ENCODE measurements at places on chromosomes 7 and 10. TPM values are rescaled to one million over a fixed set of nuclear protein-coding genes. Genes with fewer than 3 reads are reported as not detected.

Gene CLEC5A
- total RNA-seq, result 2.3 TPM

Gene KLF14
- 1.2 TPM for total RNA-seq

Gene PRKCQ
- total RNA-seq, result 17.2 TPM

Gene PDE6C
- not detected for total RNA-seq

Gene SVOPL
- 1.7 TPM for total RNA-seq

Gene BMPER
- total RNA-seq, result 19.5 TPM

Gene CAMK2B
- total RNA-seq, result 6.1 TPM

Gene NPSR1
- total RNA-seq, result not detected

Gene AOAH
- 11.5 TPM for total RNA-seq

Gene TMEM178B
- 0.93 TPM for total RNA-seq

Gene SLC13A4
- total RNA-seq, result not detected

Gene FBXL13
- total RNA-seq, result 3.2 TPM

Gene TMEM209
- 19.1 TPM for total RNA-seq

Gene FGFR2
- 120 TPM for total RNA-seq

Gene CALCR
- 1.8 TPM for total RNA-seq

Gene TAS2R4
- total RNA-seq, result 4.7 TPM

Gene EPO
- total RNA-seq, result not detected

Gene C7orf57
- total RNA-seq, result 0.29 TPM

Gene PTPRZ1
- 2.7 TPM for total RNA-seq

Gene CCDC201
- total RNA-seq, result not detected

Gene SFRP4
- total RNA-seq, result 11.2 TPM

Gene ZNF488
- total RNA-seq, result 2.4 TPM

Gene TAS2R41
- not detected for total RNA-seq

Gene TMEM236
- total RNA-seq, result 0.64 TPM

Gene JAZF1
- 10.5 TPM for total RNA-seq

Gene MLXIPL
- 9.3 TPM for total RNA-seq

Gene LRRC61
- 19.7 TPM for total RNA-seq

Gene TRIL
- 110 TPM for total RNA-seq

Gene CCAR1
- total RNA-seq, result 45.4 TPM

Gene C7orf33
- not detected for total RNA-seq

Gene FAM237B
- not detected for total RNA-seq

Gene CHST15
- 30.2 TPM for total RNA-seq

Gene PLA2G12B
- total RNA-seq, result 1.6 TPM

Gene SAP25
- 2.7 TPM for total RNA-seq

Gene ATP6V0E2
- 38.1 TPM for total RNA-seq

Gene ADRA2A
- 7.1 TPM for total RNA-seq

Gene SFMBT2
- total RNA-seq, result 10.4 TPM

Gene MALRD1
- total RNA-seq, result 16.3 TPM

Gene ANK3
- 189 TPM for total RNA-seq

Gene PAX2
- 122 TPM for total RNA-seq

Gene PLEKHS1
- total RNA-seq, result 0.18 TPM

Gene GPAM
- total RNA-seq, result 14.9 TPM

Gene CALML5
- total RNA-seq, result not detected

Gene CYP3A7
- 0.35 TPM for total RNA-seq

Gene CCDC3
- 9.2 TPM for total RNA-seq

Gene SLC13A1
- total RNA-seq, result 10.6 TPM

Gene GSTO2
- total RNA-seq, result 13.5 TPM

Gene CLRN3
- 6.5 TPM for total RNA-seq

Gene CFTR
- 0.99 TPM for total RNA-seq

Gene GCK
- 2.9 TPM for total RNA-seq

Gene TLX1
- total RNA-seq, result not detected

Gene TDRD1
- total RNA-seq, result 0.06 TPM
